ENCODE measurements at places on chromosomes 11 and 22. TPM values are rescaled to one million over a fixed set of nuclear protein-coding genes. Genes with fewer than 3 reads are reported as not detected.

The SOX10 gene
- total RNA-seq = not detected

The LYVE1 gene
- 7.6 TPM for total RNA-seq

The ARHGAP8 gene
- not detected for total RNA-seq

The CCDC73 gene
- total RNA-seq = not detected

The APLNR gene
- total RNA-seq = 0.09 TPM

The NCAM1 gene
- not detected for total RNA-seq

The ZNRF3 gene
- 4.4 TPM for total RNA-seq
